IMR-90 (cell line): ENCODE measurements at places on chromosomes 3 and 15. TPM values are rescaled to one million over a fixed set of nuclear protein-coding genes. Genes with fewer than 3 reads are reported as not detected.

The LRIG1 gene
- 69.2 and 87.8 TPM in 2 replicates for total RNA-seq

The GP9 gene
- total RNA-seq = not detected in 2 replicates

The ZMYND10 gene
- 0.83 and 1.1 TPM in 2 replicates for total RNA-seq

The HRG gene
- total RNA-seq = not detected in 2 replicates

The ECE2 gene
- total RNA-seq = not detected in 2 replicates

GRCh38 chr3:187735837-187736236, 9.4 kb downstream of the BCL6 start:
- no peak overlapping the region for H3K27ac ChIP-seq
- no peaks in the 10 kb centered on the region for H3K27me3 ChIP-seq
- peaks cover 20% of the 10 kb centered on the region for H3K4me1 ChIP-seq
- peaks cover 19% of the 10 kb centered on the region for H3K36me3 ChIP-seq
- no peak for DNase-seq

DNA sequence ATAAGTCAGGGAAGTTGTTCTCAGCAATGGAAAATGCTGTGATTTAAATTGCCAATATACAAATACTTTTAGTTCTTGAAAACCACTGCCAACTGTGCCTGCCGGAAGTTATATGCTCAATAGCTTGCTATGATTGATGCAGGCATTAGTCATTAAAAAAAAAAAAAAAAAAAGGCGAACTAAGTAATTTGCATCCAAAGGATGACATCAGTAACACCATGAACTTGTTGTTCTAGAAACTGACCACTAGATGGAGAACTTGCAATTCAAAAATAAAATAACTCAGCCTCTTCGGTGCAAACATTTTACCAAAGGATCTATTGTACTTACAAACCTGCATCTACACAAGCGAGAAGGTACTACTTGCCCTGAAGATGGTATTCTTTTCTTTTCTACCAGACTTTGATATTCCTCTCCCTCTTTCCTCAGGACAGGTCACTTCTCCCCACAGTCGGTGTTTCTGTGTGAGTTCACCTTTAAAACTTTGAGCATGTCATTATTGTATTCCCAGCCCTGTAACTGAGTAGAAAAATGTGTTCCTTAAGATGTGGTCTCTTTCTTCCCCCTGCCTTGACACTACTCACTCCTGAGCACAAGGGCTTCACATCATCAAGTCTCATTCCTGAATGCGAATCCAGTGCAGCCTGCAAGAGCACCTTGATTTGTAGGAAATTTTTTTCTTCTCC, 115.0 kb upstream of the VEPH1 start:
- no peak overlapping the region for H3K4me3 ChIP-seq
- H3K36me3 ChIP-seq = no peaks in the 10 kb centered on the region
- peak; percentile 71 for DNase-seq
- H3K4me1 ChIP-seq = no peaks in the 10 kb centered on the region
- no peak overlapping the region for H3K27ac ChIP-seq

DNA sequence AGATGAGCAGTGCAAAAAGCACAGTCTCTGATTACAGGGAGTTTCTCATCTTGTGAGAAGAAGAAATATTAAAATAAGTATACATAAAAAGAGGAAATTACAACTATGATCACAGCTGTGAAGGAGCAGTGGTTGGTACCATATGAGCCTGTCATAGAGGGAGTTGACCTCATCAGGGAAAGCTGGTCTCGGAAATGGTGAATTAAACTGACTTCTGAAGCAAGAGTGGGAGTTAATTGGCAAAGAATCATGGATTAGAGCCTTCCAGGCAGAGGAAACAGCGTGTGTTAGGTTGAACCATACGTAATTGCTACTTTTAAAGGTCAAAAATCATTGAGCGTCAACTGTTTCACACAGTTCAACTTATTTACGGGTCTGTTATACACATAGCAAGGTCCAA, 539.1 kb downstream of the EDEM1 start:
- H3K27me3 ChIP-seq = no peaks in the 10 kb centered on the region
- H3K4me3 ChIP-seq = no peak overlapping the region
- DNase-seq = no peak

DNA sequence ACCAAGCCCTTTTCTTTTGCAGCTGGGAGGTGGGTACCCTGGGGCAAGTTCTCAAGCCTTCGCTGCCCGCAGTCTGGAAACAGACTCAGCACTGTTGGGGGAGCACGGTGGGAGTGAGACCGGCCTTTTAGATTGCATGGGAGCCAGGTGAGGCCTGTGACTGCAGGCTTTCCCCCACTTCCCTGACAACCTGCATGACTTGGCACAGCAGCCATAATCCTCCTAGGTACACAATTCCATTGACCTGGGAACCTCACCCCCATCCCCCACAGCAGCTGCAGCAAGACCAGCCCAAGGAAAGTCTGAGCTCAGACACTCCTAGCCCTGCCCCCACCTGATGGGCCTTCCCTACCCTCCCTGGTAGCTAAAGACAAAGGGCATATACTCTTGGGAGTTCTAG, 52.2 kb upstream of the CCDC80 start:
- no peak overlapping the region for H3K4me3 ChIP-seq
- H3K27me3 ChIP-seq = no peaks in the 10 kb centered on the region
- peaks cover 22% of the 10 kb centered on the region for H3K4me1 ChIP-seq
- no peak for DNase-seq
- H3K27ac ChIP-seq = no peak overlapping the region
